Osteocyte (in vitro differentiated cells): ENCODE measurements at places on chromosomes 12 and 14. TPM values are rescaled to one million over a fixed set of nuclear protein-coding genes. Genes with fewer than 3 reads are reported as not detected.

DNA sequence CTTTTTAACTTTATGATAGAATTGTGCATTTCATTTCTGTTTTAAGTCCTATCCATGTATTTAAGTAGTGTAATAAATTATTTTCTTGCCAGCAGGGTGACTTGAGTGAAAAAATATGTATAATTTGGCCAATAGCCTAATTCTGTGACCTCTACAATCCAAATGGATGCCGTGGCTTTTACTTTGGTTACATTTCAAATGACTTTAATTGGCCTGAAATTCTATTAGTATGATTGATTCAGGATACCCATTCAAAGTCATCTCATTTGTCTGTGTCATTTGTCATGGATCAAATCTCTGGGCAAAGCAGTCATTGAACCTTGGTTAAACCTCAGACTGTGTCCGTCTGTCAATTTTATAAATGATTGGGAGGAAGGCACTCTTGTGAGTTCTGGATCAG is 29.6 kb downstream of the CRADD start:
- no peak overlapping the region for H3K4me3 ChIP-seq
- no peak for DNase-seq
- peaks cover 9% of the 10 kb centered on the region for H3K36me3 ChIP-seq
- H3K27ac ChIP-seq: no peak overlapping the region
- H3K27me3 ChIP-seq: no peaks in the 10 kb centered on the region

GRCh38 chr12:67909091-67909531 is 80.1 kb upstream of the IFNG-AS1 start:
- no peaks in the 10 kb centered on the region for H3K36me3 ChIP-seq
- no peak for DNase-seq
- H3K27ac ChIP-seq: peak overlapping the region; percentile 19
- peaks cover 26% of the 10 kb centered on the region for H3K4me1 ChIP-seq
- H3K27me3 ChIP-seq: no peaks in the 10 kb centered on the region
- no peak overlapping the region for H3K4me3 ChIP-seq

The OTOGL gene
- 0.19 and 0.21 TPM in 2 replicates for total RNA-seq

The ADGRD1 gene
- total RNA-seq: 1.0 and 1.5 TPM in 2 replicates

DNA sequence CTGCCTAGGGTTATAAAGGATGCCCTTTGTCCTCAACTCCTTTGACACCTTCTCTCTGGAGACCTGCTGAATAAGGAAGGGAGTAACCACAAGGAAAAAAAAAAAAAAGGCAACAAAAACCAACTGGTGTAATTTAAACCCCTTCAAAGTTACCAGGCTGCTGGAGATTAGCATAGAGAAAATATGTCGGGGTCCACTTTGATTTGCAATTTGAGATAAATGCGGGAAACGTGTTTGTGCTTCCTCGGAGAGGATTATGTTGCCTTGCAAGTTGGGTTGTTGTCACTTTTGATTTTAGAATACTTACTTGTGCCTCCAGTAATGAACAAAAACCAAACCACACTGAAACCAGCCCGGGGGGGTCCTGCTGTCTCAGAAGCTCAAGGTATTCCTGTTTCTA is 200.2 kb upstream of the MYL2 start:
- H3K27ac ChIP-seq: no peak overlapping the region
- peaks cover 8% of the 10 kb centered on the region for H3K27me3 ChIP-seq
- DNase-seq: no peak
- H3K4me3 ChIP-seq: no peak overlapping the region

The KRT79 gene
- not detected in 2 replicates for total RNA-seq

- no peaks in the 10 kb centered on the region for H3K36me3 ChIP-seq
- no peaks in the 10 kb centered on the region for H3K27me3 ChIP-seq
- no peak for DNase-seq
- H3K4me3 ChIP-seq: no peak overlapping the region
- H3K27ac ChIP-seq: peak overlapping the region; percentile 46
These were observed 218.8 kb downstream of the BTG1 start for GRCh38 chr12:91926848-91927247.

DNA sequence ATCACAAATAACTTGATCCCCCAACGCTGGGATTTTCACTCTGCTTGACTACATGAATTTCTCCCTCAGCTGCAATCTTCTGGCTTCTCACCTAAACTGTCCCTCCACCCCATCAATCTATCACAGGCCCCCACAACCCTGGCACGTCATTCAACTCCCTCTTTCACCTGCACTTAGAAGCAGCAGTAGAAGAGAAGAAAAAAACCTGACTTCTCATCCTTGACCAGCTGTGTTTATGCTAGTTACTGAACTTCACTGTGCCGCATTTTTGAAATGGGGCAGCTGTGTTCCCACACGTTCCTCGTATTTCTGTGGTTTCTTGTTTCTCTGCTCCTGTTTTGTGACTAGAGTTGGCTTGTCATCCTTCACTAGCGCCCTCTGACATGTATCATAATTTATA is 35.0 kb downstream of the ITPR2 start:
- no peak overlapping the region for H3K4me3 ChIP-seq
- peak overlapping the region; percentile 76 for H3K27ac ChIP-seq
- no peaks in the 10 kb centered on the region for H3K27me3 ChIP-seq
- DNase-seq: no peak

- DNase-seq: no peak
- no peaks in the 10 kb centered on the region for H3K27me3 ChIP-seq
- no peaks in the 10 kb centered on the region for H3K36me3 ChIP-seq
These were observed 965.5 kb downstream of the TMEM121 start for GRCh38 chr14:106491851-106492250.

The TSPAN11 gene
- total RNA-seq: 8.4 and 9.2 TPM in 2 replicates

- H3K27ac ChIP-seq: no peak overlapping the region
- H3K27me3 ChIP-seq: no peaks in the 10 kb centered on the region
- no peak overlapping the region for H3K4me3 ChIP-seq
- H3K36me3 ChIP-seq: peaks cover 63% of the 10 kb centered on the region
- DNase-seq: no peak
These were observed 315.3 kb downstream of the MED13L start for GRCh38 chr12:115962216-115962615.

DNA sequence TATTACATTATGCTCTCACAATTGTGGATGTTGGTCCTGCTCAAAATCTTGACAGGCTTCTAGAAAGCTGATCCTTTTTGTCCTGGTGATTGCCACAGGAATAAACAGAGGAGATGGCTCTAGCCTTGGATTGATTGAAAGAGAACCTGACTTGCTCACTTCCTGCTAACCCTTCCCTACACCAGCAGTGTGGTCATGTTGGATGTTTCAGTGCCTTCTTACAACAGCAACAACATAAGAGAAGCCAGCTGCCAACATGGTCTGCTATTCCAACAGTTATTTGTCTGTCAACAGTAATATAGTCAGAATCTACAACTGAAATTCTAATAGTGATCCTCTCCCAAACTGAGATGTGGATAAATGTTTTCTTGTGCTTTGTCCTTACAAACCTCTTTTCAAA is 311.6 kb upstream of the DIO2 start:
- DNase-seq: no peak
- peaks cover 6% of the 10 kb centered on the region for H3K36me3 ChIP-seq
- no peak overlapping the region for H3K4me3 ChIP-seq
- peaks cover 22% of the 10 kb centered on the region for H3K4me1 ChIP-seq
- H3K27ac ChIP-seq: peak overlapping the region; percentile 31

DNA sequence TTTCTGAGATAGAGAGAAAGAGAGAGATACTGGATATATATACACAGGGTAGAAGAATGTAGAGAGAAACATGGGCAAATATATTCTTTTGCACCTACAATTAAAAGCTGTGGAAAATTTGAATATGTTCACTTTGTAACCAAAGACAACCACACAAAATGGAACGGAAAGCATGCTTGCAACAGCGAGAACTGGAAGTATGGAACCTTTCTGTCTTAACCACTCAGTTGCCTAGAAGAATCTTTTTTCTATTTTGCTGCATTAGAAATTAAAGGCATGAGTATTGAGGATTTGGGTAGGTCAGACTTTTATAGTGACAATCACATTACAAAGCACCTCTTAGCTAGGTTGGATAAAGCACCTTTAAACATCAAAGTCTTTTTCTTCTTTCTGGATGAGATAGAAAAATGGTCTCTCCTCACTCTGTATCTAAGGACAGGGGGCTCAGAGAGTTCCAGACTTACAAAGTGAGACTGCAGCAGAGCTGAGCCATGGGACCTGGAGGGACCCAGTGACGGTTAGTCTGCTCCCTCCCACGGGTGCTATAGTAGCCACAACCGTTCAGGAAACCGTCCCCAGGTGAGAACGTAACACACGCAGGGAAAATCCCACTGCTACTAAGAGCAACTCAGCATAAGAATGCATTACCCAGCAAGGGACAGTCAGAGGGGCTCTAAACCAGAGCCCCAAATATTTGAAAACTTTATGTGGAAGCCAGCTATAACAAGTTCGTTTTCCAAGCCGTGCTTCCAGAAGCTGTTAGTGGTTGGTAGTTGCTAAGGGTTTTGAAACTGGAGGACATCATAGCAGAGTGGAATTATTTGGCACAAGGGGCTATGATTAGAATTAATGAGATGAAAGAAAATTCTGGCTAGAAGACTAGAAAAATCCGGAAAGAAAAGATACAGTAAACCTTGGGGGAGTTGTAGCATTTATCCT is 97.1 kb downstream of the DAD1 start:
- H3K4me1 ChIP-seq: peaks cover 12% of the 10 kb centered on the region
- H3K27ac ChIP-seq: no peak overlapping the region
- no peak for DNase-seq
- H3K27me3 ChIP-seq: peaks cover 25% of the 10 kb centered on the region

GRCh38 chr12:95943330-95943842 is at the start of gene AMDHD1:
TSS of gene AMDHD1 (plus strand) at chr12:95943331. CDS start at chr12:95943399, 68 bp downstream.
- peak; percentile 86 for DNase-seq
- H3K27me3 ChIP-seq: peaks cover 40% of the 10 kb centered on the region
- H3K4me1 ChIP-seq: peaks cover 5% of the 10 kb centered on the region
- peak within 1 kb of the TSS; percentile 85 for H3K4me3 ChIP-seq
- H3K36me3 ChIP-seq: no peaks in the 10 kb centered on the region

DNA sequence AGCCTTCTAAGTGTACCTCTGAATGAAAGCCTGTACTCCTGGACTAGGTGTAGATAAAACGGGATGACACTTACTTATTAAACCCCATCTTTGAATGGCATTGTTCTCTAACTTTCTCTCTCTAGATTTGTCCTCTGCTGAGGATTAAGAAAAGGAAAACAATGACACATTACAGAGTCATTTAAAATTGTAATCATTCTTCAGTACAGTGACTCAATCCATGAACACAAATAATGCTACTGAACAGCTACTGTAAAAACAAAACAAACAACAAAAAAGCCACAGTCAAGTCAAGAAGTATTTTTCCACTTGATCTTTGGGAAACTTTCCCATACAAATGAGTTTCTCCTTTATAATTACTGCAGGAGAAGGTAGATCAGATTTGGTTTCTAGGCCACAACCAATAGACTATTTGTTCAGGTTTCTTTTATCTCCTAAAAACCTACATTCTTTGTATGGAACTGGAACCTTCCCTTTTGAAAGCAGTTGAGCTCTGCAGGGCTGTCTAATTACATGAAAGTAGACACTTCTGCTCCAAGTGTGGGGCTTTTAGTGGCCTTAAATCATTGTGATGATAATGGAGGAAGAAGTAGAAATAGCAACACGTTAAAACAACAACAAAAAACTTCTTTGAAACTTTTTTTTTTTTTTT is 219.1 kb downstream of the ESR2 start:
- peaks cover 17% of the 10 kb centered on the region for H3K4me1 ChIP-seq
- H3K27me3 ChIP-seq: no peaks in the 10 kb centered on the region
- no peak overlapping the region for H3K4me3 ChIP-seq
- DNase-seq: no peak
- peak overlapping the region; percentile 67 for H3K27ac ChIP-seq
- peaks cover 12% of the 10 kb centered on the region for H3K36me3 ChIP-seq

DNA sequence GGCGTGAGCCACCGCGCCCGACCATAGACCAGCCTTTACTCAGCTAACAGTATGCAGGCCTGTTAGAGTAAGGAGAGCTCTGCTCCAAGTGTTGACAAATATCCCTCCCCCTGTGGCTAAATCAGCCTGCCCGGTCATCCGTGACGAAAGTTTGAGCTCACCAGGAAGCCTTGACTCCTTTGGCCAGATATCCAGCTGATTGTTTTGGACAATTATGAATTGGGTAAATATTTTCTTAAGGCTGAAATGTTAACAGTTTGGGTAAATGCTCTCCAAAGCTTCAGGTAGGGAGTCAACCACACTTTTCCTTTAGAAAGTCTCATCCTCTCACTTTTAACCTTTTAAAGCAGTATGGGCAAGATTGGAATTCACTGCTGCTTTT is 157.9 kb downstream of the PAWR start:
- no peaks in the 10 kb centered on the region for H3K27me3 ChIP-seq
- H3K4me3 ChIP-seq: no peak overlapping the region
- peaks cover 4% of the 10 kb centered on the region for H3K36me3 ChIP-seq
- DNase-seq: no peak

GRCh38 chr12:69474456-69474855 is 4.3 kb downstream of the FRS2 start:
- peak overlapping the region; percentile 91 for H3K27ac ChIP-seq
- DNase-seq: no peak
- H3K4me1 ChIP-seq: peaks cover 66% of the 10 kb centered on the region
- H3K36me3 ChIP-seq: no peaks in the 10 kb centered on the region
- H3K4me3 ChIP-seq: no peak overlapping the region

The KRT6C gene
- not detected in 2 replicates for total RNA-seq

The SLC17A8 gene
- not detected in 2 replicates for total RNA-seq

- no peaks in the 10 kb centered on the region for H3K36me3 ChIP-seq
- H3K4me3 ChIP-seq: peak overlapping the region; percentile 74
- peaks cover 12% of the 10 kb centered on the region for H3K27me3 ChIP-seq
- H3K27ac ChIP-seq: no peak overlapping the region
- DNase-seq: no peak
These were observed 29.0 kb upstream of the SMUG1 start for GRCh38 chr12:54217774-54218241.

DNA sequence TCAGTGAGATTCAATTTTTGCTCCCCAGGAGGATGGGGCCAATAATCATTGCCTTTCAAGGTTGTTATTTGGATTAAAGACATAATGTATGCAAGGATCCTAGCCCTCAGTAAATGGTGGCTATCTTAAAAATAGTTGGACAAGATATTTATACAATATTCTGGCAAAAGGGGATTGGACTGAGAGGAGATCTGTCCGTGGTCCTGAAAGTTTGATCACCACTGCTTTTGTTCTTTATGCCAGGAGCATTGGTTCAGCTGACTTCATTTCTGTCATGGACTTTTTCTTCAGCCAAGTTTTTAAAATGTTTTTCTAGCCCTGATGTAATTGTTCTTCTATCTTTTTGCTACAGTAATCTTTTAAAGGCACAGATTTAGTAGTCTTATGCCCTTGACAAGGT is 70.2 kb upstream of the TCL1A start:
- no peaks in the 10 kb centered on the region for H3K27me3 ChIP-seq
- no peaks in the 10 kb centered on the region for H3K36me3 ChIP-seq
- no peak overlapping the region for H3K4me3 ChIP-seq
- H3K4me1 ChIP-seq: no peaks in the 10 kb centered on the region

GRCh38 chr14:72714871-72715214 is 179.1 kb downstream of the DPF3 start:
- H3K4me3 ChIP-seq: no peak overlapping the region
- no peak for DNase-seq
- H3K27me3 ChIP-seq: no peaks in the 10 kb centered on the region
- H3K4me1 ChIP-seq: peaks cover 14% of the 10 kb centered on the region
- no peaks in the 10 kb centered on the region for H3K36me3 ChIP-seq

The RNASE3 gene
- not detected in 2 replicates for total RNA-seq

GRCh38 chr12:52521568-52522266 is 1.5 kb upstream of the KRT5 start:
- H3K36me3 ChIP-seq: no peaks in the 10 kb centered on the region
- H3K27ac ChIP-seq: no peak overlapping the region
- H3K4me3 ChIP-seq: no peak overlapping the region
- peaks cover 38% of the 10 kb centered on the region for H3K27me3 ChIP-seq

The ANO4 gene
- 0.18 and 0.48 TPM in 2 replicates for total RNA-seq

GRCh38 chr12:1509413-1510052 is 84.8 kb downstream of the FBXL14 start:
- H3K27me3 ChIP-seq: no peaks in the 10 kb centered on the region
- H3K36me3 ChIP-seq: no peaks in the 10 kb centered on the region
- no peak overlapping the region for H3K4me3 ChIP-seq
- DNase-seq: no peak
- H3K4me1 ChIP-seq: peaks cover 5% of the 10 kb centered on the region
- H3K27ac ChIP-seq: no peak overlapping the region
